Colonic mucosa (tissue), 4 donors: ENCODE measurements at places on chromosomes 3 and 15.

DNA sequence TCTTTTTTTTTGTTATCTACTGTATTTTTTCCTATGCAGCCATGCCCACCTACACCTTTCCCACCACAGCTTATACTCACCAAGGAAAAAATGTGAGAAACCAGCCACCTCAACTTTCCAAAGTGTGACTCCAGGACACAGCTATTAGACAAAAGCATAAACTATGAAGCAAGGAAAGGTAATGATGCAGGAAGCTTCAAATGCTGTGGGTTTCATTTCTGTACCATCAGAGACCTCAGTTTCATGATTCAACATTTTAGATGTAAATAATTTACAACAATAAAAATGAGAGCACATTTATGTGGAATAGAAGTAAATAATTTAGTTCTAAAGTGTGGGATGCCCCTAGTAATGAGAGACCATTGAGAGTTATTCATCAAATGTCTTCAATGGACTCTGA, 115.1 kb downstream of the CDIN1 start:
- no peak for DNase-seq

GRCh38 chr3:32522682-32523081, 20.0 kb upstream of the CMTM6 start:
- DNase-seq: no peak

DNA sequence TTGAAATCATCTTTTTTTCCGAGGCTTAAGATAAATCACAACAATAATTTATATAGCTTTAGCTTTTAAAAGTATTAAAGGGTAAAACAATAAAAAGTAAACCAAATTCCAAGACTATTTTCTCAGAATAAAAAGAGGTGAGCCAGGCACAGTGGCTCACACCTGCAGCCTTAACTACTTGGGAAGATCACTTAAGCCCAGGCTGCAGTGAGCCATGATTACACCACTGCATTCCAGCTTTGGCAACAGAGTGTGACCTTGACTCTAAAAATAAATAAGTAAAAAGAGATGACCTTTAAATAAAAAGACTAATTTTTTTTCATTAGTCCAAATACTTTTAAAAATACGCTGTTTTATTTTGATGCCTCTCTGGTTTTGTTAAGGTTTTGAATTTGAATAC, 54.4 kb downstream of the C3orf80 start:
- DNase-seq: no peak

GRCh38 chr3:1843111-1843510, 255.6 kb upstream of the CNTN4 start:
- DNase-seq: no peak

GRCh38 chr3:45100981-45101407, 45.2 kb downstream of the CDCP1 start:
- no peak for DNase-seq

DNA sequence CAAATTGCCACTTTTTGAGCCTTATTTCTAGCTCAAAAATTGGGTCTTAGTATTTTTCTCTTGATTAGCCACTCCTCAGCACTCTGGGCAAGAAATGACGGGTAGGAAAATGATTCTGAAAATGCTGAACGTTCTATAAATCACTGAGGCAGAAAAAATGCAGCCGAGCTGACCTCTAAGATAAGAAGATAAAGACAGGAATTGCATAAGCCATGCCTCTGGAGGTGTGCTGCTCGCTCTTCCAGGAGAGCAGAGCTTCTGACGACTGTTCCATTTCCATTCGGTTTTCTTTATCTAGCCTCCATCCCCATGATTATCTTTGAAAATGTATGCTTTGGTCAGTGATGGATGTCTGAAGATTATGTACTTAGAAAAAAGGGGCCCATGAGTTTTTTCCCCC, 558.8 kb upstream of the ADAMTS9 start:
- DNase-seq: no peak

DNA sequence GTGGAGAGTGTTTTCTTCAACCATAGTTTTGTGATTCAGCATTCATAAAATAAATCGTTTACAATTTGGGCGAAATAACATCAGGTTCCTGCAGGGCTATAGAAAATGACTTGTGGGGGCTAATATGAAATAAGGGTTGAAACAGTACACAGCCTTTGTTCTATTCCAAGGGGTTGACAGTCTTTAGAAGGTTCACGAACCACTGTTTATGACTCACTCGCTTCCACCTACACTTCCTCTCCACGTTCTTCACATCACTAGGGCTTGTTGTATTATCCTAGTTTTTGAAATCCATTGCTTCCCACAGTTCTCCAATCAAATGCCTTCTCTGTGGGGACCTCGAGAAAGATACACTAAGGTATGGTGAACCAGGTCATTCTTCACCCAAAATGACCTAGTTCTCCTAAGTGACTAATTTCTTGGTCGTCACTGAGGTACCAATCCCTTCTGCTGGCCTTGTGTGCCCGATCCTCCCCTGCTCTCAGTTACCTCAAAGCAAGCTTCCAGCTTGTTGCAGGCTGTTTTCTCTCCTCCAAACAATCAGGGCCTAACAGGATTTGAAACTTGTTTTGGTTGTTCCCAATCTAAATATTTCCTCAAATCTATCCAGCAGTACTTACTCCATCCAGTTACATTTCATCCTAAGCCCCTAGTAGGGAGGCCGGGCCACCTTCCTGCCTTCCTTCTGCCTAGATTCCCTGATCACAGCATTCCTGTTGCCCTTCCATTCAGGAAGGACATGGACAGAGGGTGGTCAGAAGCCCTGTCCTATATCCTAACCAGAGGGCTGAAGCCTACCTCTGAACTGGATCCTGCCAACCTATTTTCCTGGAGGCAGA, 23.1 kb upstream of the TBL1XR1 start:
- DNase-seq: no peak

DNA sequence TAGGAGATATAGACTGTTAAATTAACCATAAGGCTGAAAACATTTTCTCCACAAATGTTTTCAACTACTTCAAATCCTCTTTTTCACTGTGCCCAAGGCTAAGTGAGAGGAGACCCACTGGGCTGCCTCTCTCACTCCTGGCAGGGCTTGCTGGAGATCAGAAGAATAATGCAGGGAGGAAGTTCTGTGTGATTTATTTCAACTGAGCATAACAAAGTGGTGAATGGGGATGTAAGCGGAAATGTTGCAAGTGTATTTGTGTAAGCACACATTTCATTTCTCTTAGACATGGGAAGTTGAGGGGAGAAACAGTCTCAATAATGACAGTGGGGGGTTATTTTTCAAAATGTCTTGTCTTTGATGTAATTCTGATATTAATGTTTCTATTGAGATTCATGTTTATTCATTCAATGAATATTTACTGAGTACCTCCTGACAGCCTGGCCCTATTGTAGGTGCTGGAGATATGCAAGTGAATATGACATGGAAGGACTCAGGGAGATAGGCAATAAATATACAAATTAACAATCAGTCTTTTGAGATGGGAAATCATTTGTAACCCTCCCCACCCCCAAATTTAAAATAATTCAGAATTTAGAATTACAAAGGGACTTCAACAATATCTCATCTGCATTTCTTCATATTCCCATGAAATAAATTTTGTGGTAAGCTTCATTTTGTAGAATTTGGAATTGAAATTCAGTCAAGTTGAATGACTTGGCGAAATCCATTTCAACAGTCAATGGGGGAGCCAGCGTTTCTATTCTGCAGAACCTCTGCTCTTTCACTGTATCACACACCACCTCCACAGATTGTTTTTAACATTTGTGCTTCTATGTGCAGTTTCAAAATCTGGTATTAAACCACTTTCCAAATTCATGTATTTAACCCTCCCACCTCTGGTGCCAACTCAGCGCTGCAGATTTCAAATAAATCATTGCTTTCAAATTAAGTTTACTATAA, 247.2 kb downstream of the SLC9A9 start:
- no peak for DNase-seq

DNA sequence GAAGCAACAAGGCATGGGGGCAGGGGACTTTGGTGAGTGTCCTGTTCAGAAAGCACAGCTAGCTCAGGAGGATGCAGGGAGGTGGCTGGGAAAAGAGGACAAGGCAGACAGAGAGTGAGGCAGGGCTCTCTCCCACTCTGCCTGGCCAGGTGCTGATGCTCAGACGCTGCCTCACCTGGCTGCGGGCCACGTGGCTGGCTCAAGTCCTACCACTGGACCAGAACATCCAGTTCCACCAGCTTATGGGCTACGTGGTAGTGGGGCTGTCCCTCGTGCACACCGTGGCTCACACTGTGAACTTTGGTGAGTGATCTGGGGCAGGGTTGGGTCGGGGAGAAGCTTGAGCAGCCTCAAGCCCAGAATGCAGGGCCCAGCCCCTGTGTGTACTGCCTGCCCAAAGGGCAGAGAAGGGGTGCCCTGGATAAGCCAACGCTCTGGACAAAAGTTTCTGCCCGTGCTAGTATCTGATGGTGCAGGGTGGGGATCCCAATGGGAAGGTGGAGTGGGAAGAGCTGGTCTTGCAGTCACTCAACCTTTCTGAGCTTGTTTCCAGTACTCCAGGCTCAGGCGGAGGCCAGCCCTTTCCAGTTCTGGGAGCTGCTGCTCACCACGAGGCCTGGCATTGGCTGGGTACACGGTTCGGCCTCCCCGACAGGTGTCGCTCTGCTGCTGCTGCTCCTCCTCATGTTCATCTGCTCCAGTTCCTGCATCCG, 20.9 kb downstream of the NOX5 start:
- peak; percentile 45 for DNase-seq

GRCh38 chr3:132225664-132226063, 91.5 kb upstream of the ACP3 start:
- DNase-seq: no peak

- no peak for DNase-seq
Measured at GRCh38 chr3:102129760-102130608, 280.7 kb downstream of the NFKBIZ start.

GRCh38 chr3:120838441-120839091, 69.4 kb upstream of the STXBP5L start:
- DNase-seq: no peak

DNA sequence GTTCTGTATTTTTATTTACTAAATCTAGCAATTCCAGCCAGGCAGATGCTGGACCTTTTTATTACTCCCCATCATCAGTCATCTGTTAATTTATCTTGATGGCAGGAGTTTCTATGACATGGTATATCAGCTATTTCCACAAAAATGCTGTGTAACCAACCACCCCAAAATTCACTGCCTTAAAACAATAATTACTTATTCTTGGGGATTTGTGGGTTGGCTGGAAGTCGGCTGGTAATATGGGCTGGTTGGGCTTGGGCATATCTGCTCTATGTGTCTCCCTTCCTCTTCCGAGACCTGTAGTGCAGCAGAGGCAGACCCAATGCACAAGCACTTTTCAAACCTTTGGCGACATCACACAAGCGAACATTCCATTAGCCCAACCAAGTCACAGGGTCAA, 92.1 kb upstream of the UBE2E1 start:
- DNase-seq: no peak

DNA sequence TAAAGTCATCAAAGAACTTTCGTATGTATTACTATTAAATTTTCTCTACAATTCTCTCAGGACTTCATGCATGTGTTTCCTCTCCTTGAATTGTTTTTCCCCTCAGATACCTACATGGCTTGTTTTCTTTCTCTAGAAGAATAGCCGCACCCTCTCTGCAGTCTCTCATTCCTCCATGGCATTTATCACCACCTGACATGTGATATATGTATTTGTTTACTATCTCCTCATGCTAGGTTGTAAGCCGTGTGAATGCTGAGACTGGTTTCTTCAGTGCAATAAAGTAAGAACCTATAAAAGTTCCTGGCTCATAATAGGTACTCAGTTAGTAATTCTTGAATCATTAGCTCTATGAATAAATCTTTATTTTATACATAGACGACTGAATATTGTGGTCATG, 149.2 kb downstream of the CNTN4 start:
- no peak for DNase-seq

GRCh38 chr15:38682861-38683260, 118.2 kb upstream of the RASGRP1 start:
- no peak for DNase-seq

- no peak for DNase-seq
Measured at GRCh38 chr3:46899151-46900006, 21.9 kb downstream of the PTH1R start.

DNA sequence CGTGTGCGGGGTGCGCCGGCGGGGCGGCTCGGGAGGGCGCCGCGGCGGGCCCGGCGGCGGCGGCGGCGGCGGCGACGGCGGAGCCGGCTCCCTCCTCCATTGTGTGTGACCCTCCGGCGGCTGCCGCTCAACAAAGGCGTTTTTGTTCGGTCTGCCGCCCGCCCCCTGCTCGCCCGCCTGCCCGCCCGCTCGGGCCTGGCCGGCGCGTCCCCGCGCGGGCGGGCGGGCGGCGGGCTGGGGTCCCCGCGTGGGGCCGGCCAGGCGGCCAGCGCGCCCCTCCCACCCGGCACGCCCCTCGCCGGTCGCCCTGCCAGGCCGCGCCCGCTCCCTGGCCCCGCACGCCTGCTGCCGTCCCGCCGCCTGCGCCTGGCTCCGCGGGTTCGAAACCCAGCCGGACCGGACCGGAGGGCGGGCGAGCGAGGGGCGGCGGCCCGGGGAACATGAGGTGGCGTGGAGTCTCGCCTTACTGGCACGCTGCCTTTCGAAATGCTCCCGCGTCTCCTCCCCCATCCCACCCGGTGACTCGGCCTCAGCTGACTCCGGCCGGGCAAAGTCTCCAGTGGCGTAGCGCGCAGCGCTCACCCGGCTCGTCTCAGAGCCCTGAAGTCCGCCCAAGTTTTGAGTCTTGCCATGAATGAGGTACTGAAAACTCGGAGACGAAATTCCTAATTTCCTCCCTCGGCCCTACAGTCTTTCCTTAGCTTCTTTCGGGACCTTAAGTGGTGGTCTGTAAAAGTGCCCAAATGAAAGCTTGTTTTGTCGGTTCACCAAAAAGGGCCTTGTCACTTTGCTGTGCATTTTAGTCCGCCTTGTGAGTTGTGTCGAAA, 588 bp downstream of the MAPK6 start:
- peak; percentile 88 for DNase-seq

- DNase-seq: no peak
Measured at GRCh38 chr3:193585530-193585929, 7.5 kb upstream of the OPA1 start.

DNA sequence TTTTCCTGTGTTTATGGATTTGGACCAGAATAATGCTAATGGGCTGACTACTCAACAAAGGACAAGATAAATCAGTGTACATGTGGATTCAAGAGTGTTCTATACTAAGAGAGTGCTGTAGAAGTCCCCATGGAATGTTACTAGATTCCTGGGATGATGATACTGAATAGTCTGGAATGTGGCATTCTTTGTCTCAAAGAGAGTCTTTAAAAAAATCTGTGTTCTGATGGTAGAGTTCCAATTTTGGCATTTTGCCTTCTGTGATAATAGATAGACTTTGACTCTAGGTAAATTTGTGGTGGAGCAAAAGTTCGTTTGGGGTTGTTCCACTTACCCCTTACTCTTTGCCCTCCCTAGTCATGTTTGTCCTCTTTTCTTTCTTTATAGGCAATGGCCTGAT, 43.7 kb downstream of the NMD3 start:
- DNase-seq: no peak
